ENCODE measurements at places on chromosomes 11 and 22.

- no peak for DNase-seq
Observed at GRCh38 chr11:124811399-124812125, 11.4 kb upstream of the MSANTD2 start.

DNA sequence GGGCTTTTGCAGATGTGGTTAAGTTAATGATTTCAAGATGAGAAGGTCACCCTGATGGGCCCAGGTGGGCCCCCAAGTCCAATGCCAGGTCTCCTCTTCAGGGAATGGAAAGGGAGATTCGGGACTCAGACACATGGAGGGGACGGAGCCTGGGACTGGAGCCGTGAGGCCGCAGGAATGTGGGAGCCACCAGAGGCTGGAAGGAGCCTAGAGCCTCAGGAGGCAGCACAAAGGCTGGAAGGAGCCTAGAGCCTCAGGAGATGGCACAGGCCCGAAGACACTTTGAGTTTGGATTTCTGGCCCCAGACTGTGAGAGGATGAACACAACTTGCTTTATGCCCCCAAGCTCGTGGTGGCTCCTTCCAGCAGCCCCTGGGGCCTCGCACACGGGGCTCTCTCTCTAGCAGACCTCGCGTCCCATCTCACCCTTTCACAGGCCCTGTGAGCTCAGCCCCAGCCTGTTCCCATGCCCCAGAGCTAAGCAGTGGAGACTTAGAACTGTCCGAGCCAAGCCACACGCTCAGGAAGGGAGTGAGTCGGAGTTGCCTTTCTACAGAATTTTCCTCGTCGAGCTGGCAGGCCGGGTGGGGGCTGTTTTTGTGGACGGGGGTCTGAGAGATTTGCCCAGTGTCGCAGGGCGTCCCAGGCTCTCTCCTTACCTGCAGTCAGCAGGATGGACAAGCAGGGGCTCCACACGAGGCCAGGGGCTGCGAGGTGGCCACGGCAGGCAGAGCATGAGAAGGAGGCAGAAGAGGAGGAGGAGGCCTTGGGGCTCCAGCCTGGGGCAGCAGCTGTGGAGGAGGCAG lies 937.6 kb downstream of the BRD1 start:
- no peak for DNase-seq

DNA sequence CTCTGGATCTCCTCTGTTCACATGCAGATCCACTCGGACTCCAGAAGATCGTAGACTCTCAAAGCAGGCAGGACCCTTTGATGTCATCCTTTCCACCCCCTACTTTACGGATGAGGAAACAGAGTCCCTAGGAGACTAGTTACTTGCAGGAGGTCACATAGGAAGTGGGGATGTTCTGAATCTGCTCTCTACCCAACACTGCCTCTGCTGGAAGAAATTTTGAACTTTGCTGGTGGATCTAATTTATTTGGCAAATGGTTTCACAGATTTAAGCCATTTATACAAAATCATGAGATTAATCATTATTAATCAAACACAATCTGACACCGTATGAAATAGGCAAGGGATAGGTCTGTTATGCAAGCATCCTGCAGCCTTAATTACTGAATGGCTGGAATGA lies 55.0 kb upstream of the USP47 start:
- no peak for DNase-seq

DNA sequence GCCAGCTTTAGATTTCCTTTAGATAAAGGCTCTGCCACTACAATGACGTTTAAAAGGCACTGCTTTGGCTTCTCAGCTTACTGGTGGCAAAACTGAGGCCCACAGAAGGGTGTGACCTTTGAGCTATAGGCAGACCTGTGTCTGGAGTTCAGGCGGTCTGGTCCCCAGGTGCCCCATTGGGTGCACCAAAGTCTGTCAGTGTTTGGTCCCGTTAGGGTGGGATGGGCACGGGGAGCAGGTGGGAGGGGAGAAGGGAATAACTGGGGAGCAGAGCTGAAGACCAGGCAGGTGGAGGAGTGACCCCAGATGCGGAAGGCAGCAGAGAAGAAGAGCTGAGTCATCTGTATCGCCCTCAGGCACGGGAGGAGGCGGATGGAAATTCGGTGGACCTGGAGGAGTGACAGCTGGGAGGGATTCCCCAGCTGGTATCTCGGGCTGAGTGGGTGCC lies 45.3 kb upstream of the GCAT start:
- no peak for DNase-seq

DNA sequence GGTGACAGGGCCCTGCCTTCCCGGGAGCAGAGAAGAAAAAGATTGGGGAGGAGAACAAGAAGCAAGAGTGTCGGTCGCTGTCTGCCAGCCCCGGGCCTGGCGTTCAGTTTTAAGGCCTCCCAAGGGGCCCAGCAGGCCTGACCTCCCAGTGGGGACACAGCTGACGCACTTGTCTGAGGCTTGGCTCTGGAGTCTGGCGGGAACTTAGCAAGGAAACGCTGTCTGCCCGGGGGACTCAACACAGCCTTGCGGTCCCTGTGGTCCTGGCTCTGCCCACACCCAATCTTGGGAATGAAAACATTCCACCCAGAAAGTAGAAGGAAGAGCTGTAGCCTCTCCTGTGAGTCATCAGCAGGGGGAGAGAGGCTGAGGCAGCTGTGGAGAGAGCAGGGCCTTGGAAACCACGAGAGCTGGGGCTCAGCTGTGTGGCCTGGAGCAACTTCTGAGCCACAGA lies 54.4 kb downstream of the TRAF6 start:
- DNase-seq = no peak

GRCh38 chr11:58490827-58491226 lies 17.1 kb downstream of the OR5B21 start:
- no peak for DNase-seq

DNA sequence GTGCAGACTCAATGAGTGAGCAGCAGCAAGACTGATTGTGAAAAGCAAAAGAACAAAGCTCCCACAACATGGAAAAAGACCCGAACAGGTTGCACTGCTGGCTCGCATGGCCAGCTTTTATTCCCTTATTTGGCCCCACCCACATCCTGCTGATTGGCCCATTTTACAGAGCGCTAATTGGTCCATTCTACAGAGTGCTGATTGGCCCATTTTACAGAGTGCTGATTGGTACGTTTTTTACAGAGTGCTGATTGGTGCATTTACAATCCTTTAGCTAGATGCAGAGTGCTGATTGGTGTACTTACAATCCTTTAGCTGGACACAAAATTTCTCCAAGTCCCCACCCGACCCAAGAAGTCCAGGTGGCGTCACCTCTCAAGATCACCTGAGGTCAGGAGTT lies 15.3 kb upstream of the SLC25A1 start:
- DNase-seq = no peak

GRCh38 chr22:17751596-17751995 lies 22.7 kb downstream of the BID start:
- DNase-seq = no peak

DNA sequence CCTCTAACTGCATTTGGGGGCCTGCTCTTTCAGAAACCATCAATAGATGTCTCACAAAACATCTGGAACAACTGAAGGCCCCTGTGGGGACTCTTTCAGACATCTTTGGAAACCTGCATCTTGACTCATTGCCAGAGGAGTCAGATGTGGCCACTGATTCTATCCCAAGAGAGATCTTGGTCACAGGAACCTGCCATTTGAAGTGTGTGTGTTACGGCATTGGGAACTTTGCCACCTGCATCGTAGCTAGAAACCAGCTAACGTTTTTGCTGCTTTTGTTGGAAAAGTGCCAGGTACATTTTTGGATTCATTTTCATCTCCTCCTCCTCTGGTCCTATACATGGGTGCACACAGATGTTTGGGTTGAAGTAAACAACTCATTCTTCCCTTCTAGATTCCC lies 4.3 kb downstream of the SRRD start:
- no peak for DNase-seq

Data from D721Med (cell line).